ENCODE measurements at places on chromosomes 4 and X.

DNA sequence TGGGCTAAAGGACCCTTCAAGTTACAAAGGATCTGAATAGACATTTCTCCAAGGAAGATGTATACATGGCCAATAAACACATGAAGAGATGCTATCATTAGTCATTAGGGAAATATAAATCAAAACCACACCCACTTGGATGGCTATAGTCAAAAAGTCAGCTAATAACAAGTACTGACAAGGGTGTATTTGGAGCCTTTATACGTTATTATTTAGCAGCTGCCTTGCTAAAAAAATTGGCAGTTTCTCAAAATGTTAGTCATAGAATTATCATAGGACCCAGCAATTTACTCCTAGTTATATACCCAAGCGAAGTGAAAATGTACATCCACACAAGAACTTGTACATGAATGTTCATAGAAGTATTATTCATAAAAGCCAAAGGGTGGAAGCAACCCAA is 112.7 kb upstream of the DUSP21 start:
- no peak for DNase-seq

DNA sequence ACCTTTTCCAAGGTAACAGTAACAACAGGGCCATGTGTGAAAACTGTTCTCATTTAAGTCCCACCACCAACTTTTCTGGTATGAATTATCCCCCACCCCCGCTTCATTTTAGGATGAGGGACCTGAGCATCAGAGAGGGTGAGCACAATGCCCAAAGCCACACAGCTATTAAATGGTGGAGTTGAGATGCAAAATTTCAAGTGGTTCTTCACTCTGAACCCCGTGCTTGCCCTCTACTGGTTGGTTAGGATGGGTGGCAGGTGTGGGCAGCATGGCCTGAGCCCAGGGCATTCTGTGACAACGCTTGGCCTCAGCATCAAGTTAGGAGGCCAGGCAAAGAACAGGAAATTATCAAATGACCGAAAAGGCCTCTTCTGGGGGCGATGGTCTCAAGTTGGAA is 33.5 kb downstream of the MED28 start:
- DNase-seq: no peak

DNA sequence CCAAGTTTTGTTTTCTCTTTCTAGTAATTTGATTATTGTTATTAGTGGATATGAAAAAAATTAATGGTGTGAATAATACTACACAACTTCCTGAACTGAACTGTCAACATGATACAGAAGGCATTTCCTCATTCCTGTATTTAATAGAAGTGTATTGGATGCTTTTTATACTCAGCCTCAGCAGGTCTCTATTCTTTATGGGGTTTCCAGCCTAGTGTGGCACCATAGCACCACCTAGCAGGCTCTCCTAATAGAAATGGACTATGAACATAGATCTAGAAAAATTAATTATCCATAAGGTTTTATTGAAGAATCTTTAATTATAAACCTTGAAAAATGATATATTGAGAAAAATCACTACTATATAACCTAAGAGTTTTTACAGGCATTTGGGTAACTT is 52.4 kb downstream of the GLRB start:
- DNase-seq: no peak

GRCh38 chr4:121739575-121739974 is 25.4 kb downstream of the SMIM43 start:
- DNase-seq: no peak

- no peak for DNase-seq
Measured at GRCh38 chrX:30304866-30305265, 4.3 kb downstream of the NR0B1 start.

GRCh38 chr4:172978848-172979247 is 189.8 kb upstream of the GALNT7 start:
- no peak for DNase-seq

DNA sequence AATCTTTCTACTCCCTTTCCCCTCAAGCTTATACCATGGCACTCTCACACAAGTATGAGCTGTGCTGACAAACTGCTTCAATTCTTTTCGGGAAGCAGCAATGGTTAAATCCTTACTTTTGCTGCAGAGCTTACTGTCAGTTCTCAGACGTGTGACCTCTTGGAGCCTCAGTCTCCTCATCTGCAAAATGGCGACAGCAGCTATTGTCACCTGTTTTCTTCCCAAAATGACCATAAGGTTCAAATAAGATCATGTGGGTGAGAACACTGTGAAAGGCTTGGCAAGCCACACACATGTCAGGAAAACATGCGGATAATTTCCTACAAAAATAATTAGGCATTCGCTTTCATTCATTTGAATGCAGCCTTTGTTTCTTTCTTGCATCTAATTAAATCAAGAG is 36.8 kb upstream of the IRF2 start:
- no peak for DNase-seq

DNA sequence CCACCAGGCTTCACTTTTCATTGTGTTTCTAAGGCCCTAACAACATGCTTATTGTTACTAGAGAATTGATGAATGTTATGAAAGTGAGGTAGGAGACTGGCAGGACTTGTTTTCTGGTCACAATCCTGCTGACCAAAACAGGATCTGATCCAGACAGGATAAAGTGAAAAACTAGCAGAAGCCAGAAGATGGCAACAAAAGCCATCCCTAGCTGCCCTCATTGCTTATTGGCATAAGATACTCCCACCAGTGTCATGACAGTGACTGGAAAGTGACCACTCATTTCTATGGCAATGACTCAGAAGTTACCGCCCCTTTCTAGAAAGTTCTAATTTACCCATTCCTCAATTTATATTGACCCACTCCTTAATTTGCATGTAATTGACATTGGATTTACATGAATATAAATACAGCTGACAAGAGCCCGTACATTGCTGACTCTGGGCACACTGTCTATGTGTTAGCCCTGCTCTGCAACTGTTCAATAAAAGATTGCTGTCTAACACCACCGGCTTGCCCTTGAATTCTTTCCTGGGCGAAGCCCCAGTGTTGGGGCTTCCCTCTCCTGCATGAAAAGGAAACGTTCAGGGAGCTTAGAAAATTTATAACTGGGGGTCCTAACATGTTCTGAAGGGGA is 30.0 kb upstream of the FGG start:
- no peak for DNase-seq

GRCh38 chr4:122623637-122624166 is 2.8 kb upstream of the IL21 start:
- no peak for DNase-seq

GRCh38 chr4:118760092-118760491 is 74.9 kb downstream of the METTL14 start:
- no peak for DNase-seq

GRCh38 chrX:16997313-16997712 is 50.9 kb downstream of the REPS2 start:
- DNase-seq: no peak

DNA sequence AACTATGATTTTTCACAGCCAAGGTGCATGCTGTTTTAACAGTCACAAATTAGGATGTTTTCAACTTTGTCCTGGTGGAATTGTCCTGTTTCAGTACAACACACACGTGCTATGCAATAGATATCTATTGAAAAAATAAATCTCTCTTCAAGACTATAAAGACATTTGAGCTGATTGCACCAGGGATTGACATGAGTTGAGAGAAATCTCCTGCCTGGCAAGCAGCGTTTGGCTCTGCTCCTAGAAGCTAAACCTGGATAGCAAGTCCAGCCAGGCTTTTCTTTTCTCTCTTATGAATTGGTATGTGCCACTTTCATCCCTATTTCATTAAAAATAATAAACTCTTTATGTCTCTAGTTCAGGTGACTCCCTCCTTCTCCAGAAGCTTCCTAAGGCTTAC is 16.6 kb upstream of the NPNT start:
- no peak for DNase-seq

- no peak for DNase-seq
Measured at GRCh38 chr4:29131304-29131703, 1588.9 kb upstream of the PCDH7 start.

- DNase-seq: no peak
Measured at GRCh38 chr4:177532358-177532757, 90.1 kb upstream of the AGA start.

- DNase-seq: no peak
Measured at GRCh38 chrX:103565752-103566151, 19.6 kb upstream of the TCEAL4 start.

DNA sequence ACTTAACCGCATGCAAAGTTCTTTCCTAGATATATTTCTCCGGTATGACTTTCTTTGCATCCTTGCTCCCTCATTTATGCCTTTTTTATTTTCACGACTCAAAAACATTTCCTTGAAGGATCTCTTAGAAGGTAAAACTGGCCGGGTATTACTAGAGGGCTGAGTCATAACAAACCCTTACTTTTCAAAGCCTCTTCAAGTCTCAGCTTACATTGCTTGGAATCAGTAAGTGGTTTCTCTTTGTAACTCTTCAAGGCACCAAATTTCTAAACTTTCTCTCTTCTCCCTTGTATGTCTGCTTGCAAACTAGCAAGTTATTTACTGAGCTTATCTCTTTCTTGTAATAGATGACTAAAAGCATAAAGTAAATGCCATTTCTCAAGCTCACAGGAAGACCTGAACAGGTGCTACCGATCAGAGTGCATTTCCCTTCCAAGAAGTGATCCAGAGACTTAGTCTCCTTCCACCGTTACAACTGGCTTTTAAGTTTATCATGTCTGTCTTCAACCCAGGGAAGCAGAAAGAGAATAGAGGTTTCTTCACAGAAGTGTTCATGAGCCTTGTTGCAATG is 75.5 kb downstream of the ANXA10 start:
- DNase-seq: no peak

- no peak for DNase-seq
Measured at GRCh38 chr4:89506866-89507491, 199.4 kb upstream of the GPRIN3 start.

GRCh38 chrX:100587861-100588260 is 3.1 kb downstream of the TNMD start:
- no peak for DNase-seq

DNA sequence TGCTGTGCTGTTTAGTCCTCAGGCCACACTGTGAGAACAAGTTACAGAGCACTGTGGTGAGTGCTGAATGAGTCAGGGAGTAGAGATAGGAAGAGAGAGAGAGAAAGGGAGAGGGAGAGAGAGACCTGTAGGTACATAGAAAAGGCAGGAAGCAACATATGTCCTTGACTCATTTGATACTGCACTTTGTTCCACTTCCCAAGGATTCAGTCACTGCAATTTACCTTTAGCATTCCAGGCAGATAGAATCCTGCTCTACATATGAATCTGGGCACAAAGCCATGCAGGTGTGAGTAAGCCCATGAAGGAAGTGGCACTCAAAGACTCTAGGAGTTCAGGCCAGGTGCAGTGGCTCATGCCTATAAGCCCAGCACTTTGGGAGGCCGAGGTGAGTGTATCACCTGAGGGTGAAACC is 1.0 kb upstream of the DAPP1 start:
- no peak for DNase-seq

DNA sequence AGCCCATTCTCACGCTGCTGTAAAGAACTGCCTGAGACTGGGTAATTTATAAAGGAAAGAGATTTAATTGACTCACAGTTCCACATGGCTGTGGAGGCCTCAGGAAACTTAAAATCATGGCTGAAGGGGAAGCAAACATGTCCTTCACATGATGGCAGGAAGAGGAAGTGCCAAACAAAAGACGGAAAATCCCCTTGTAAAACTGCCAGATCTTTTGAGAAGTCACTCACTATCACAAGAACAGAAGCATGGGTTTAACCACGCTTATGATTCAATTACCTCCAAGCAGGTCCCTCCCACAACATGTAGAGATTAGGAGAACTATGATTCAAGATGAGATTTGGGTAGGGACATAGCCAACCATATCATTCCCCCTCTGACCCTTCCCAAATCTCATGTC is 335.5 kb downstream of the IL15 start:
- no peak for DNase-seq
